ENCODE measurements at places on chromosomes 3 and 15.
A peak's percentile ranks its signal among the peaks of the same experiment; 100 is the strongest.

- H3K36me3 ChIP-seq: no peaks in the 10 kb centered on the region
- H3K4me1 ChIP-seq: peaks cover 9% of the 10 kb centered on the region
- no peak for DNase-seq
- no peak overlapping the region for H3K27ac ChIP-seq
Measured at GRCh38 chr15:60126661-60127060, 122.5 kb downstream of the FOXB1 start.

DNA sequence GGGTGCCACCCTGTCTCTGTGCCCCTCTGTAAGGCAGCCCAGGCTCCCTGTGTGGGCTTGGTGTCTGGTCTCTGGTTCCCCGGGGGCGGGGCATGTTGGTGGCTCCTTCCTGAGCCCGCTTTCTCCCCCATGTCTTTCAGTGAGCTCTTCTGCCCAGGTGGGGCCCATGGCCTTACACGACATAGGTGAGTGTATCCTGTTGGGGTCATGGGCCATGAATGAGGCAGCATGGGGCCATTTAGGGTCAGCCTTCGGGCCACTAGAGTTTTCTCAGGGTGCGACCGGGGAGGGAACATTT, 195.1 kb downstream of the UBE3A start:
- no peaks in the 10 kb centered on the region for H3K36me3 ChIP-seq
- no peak for DNase-seq
- H3K27me3 ChIP-seq: no peaks in the 10 kb centered on the region
- no peak overlapping the region for H3K4me3 ChIP-seq
- no peaks in the 10 kb centered on the region for H3K4me1 ChIP-seq

- H3K4me3 ChIP-seq: peak overlapping the region; percentile 41
- no peaks in the 10 kb centered on the region for H3K4me1 ChIP-seq
- peak; percentile 69 for DNase-seq
- no peaks in the 10 kb centered on the region for H3K27me3 ChIP-seq
- peaks cover 20% of the 10 kb centered on the region for H3K36me3 ChIP-seq
- H3K27ac ChIP-seq: no peak overlapping the region
Measured at GRCh38 chr15:82530606-82531379, 9.5 kb downstream of the RPS17 start.

DNA sequence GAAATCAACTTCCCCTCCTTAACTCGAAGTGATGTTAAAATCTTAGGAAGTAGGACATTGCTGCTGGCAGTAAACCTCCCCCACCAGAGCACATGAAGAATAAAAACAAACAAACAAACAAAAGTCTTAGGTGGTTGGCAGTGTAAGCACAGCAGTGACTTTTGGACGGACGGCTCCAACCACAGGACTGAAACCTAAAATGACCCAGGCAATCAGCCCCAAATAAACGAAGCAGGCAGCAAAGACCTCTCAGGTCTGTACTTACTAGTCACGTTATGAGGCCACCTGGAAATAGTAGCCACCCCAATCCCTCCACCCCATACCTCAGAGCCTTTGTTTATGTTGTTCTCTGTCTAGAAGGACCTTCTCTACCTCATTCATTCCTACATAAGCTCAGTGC, 33.5 kb upstream of the HES1 start:
- peaks cover 3% of the 10 kb centered on the region for H3K4me1 ChIP-seq
- H3K4me3 ChIP-seq: no peak overlapping the region
- no peaks in the 10 kb centered on the region for H3K36me3 ChIP-seq
- DNase-seq: no peak

DNA sequence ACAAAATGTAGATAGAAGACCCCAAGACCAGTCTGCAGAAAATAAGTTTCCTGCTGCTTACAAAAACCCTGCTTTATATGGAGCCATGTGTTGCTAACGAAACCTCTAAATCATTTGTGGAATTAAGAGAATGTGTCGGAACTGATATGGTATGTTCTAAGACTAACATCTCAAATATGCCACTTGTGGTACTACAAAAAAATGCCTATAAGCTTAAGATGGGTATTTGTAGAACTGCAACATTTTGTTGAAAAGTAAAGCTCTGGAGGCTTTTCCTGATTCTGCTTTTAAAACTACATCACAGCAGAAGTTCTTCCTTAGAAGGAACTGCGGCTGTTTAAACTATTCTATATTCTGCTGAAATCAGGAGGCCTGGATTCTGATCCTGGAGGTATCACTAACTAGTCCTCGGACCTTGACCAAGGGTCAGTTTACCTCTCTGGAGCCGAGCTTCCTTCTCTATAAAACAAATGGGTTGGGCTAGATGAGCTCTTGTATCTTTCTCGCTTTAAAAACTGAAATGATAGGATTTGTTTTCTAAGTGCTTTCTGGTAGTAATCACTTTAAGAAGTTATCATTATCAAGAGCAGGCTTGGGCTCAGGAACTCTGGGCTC, 74.9 kb downstream of the RAD18 start:
- peaks cover 3% of the 10 kb centered on the region for H3K36me3 ChIP-seq
- H3K27ac ChIP-seq: no peak overlapping the region
- no peaks in the 10 kb centered on the region for H3K27me3 ChIP-seq
- H3K4me1 ChIP-seq: no peaks in the 10 kb centered on the region

- H3K36me3 ChIP-seq: no peaks in the 10 kb centered on the region
- no peak overlapping the region for H3K4me3 ChIP-seq
- peaks cover 4% of the 10 kb centered on the region for H3K27me3 ChIP-seq
- H3K4me1 ChIP-seq: no peaks in the 10 kb centered on the region
- H3K27ac ChIP-seq: no peak overlapping the region
Measured at GRCh38 chr15:38859574-38859973, 295.0 kb upstream of the RASGRP1 start.

DNA sequence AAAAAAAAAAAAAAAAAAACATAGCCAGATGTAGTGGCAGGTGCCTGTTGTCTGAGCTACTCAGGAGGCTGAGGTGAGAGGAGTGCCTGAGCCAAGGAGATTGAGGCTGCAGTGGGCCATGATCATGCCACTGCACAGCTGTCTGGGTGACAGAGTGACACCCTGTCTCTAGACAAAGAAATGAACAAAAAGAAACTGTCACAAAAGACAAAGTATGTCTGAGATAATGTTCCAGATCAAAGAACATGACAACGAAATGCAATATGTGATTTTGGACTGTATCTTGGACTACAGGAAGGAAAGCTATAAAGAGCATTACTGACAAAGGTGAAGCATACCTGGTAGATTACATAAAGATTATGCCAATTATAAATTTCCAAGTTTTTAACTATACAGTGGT, 862.8 kb downstream of the ROBO2 start:
- DNase-seq: no peak
- no peak overlapping the region for H3K4me3 ChIP-seq
- no peaks in the 10 kb centered on the region for H3K36me3 ChIP-seq
- no peaks in the 10 kb centered on the region for H3K4me1 ChIP-seq
- H3K27ac ChIP-seq: no peak overlapping the region

All from T-cell (primary cell).